ENCODE measurements at places on chromosomes 13 and 19. TPM values are rescaled to one million over a fixed set of nuclear protein-coding genes. Genes with fewer than 3 reads are reported as not detected.

- no peak for DNase-seq
These were observed 1.2 kb downstream of the CIRBP start for GRCh38 chr19:1270213-1270853.

DNA sequence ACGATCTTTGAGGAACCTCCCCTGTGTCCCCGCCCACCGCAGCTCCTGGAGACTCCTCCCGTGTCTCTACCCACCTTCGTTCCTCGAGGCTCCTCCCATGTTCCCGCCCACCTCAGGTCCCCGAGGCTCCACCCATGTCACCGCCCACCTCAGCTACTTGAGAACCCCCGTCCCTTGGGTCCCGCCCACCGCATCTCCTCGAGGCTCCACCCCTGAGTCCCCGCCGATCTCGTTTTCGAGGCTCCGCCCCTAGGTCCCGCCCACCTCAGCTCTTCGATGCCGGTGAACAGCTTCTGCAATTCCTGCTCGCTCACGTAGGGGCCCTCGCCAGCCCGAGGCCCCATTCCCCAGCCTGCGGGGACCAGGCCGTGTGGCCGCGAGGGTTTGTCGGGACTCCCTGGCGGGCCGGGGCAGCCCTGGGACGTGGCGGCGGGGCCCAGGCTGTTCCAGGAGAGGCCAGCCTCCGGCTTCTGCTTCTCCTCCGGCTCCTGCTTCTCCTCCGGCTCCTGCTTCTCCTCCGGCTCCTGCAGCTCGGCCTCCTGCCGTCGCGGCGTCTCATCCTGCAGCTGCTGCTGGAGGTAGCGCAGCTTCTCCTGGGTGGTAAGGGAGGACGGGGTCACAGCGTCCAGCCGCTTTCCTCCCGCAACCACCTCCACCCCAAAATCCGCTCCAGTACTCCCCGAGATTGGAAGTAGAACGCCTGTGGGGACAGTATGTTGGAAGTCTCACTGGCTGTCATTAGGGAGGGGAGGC lies 16.7 kb downstream of the TSKS start:
- DNase-seq, result no peak

DNA sequence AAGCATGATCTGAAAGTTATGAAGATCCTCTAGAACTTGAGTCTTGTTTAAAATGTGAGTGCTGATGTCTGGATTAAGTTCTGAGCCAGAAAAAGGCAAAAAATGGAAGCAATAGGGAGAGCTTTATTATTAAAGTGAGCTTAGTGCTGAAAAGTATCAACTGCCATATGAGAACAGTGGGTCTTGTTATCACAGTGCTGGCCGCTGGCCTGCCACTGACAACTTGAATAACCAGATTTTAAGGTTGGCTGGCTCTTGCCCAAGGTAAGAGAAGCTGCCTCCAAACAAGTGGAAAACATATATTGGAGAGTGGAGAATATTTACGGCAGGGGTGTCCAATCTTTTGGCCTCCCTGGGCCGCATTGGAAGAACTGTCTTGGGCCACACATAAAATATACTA lies 33.9 kb downstream of the NUFIP1 start:
- DNase-seq, result no peak

DNA sequence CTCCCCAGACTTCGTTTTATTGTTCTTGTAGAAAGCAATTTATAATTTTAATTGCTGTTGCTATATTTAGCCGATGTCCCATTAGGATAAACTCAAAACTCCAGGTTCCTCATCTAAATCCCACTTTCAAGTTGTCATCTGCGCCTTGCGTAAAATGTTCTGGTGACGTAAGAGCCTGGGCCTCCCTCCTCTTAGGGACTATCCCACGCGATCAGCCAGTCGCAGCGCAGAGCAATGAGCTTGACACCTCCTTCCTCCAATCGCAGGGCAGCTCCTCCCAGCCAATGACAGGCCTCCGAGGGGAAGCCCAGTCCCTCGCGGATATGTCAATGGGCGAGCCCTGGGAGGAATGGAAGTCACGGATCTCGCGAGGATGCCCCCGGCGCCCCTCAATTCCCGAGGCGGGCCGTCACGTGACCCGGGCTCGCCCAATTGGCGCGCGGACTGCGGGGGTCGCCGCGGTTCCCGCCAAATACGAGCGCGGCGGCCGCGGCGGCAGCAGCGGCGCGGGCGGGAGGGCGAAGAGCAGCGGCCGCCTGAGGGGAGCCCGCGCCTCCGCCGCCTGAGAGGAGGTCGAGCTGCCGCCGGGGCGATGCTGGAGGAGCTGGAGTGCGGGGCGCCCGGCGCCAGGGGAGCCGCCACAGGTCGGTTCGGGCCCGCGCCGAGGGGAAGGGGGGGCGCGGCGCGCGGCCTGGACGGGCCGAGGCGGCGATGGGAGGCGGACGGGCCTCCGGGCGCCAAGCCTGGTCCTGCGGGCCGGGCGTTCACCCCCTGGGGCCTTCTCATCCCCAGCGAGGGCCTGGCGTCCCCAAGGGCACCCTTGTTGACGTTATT lies at the start of gene CHAF1A:
Gene CHAF1A (plus strand): TSS at position 470 of the 834 bp plus-strand sequence. CDS start 123 bp downstream, at position 593.
- DNase-seq, result peak; percentile 97

- DNase-seq, result no peak
These were observed 42.8 kb downstream of the RNF6 start for GRCh38 chr13:26179344-26179743.

- DNase-seq, result no peak
These were observed 9.9 kb upstream of the RCBTB2 start for GRCh38 chr13:48542581-48543341.

DNA sequence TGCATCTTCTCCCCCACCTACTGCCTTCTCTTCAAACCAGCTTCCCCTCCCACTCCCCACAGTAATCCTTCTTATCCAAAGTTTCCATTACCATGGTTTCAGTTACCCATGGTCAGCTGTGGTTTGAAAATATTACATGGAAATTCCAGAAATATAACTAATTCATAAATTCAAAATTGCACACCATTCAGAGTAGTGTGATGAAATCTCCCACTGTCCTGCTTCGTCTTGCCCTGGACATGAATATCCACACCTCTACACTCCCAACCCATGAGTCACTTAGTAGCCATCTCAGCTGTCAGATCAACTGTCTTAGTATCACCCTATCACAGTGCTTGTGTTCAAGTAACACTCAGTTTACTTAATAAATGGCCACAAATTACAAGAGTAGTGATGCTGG lies 3.8 kb upstream of the KCTD12 start:
- DNase-seq, result no peak

DNA sequence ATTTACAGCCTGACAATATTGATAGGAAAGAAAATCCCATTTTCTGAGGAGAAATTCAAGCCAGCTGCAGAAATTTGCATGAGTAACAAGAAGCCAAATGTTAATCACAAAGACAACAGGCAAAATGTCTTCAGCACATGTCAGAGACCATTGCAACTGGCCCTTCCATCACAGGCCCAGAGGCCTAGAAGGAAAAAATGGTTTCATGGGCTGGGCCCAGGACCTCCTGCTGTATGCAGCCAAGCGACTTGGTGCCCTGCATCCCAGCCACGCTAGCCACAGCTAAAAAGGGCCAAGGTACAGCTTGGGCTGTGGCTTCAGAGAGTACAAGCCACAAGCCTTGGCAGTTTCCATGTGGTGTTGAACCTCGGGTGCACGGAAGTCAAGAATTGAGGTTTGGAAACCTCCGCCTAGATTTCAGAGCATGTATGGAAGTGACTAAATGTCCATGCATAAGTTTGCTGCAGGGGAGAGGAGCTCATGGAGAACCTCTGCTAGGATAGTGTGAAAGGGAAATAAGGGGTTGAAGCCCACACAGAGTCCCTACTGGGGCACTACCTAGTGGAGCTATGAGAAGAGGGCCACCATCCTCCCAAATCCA lies 1474.0 kb downstream of the PCDH9 start:
- DNase-seq, result no peak

- no peak for DNase-seq
These were observed 16.2 kb downstream of the NUFIP1 start for GRCh38 chr13:44972956-44973581.

- DNase-seq, result no peak
These were observed 68.1 kb downstream of the ABCC4 start for GRCh38 chr13:95233026-95233635.

DNA sequence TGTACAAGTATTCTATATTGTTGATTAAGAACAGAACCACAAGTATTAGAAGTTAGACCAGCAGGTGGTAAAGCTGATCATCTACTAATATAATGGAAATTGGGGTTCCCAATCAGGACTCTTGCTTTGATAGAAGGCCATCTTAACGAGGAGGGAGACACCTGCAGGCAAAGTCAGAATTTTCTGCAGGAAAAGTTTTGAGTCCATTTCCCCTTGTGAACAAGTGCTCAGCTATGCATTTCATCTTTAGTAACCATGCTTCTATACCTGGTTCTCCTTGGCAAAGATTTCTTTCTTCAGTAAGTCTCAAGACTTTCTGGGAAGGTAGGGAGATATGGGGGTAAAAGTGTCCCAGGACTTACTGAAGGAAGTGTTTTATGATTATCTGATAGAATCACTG lies 36.1 kb upstream of the USPL1 start:
- DNase-seq, result peak; percentile 61

DNA sequence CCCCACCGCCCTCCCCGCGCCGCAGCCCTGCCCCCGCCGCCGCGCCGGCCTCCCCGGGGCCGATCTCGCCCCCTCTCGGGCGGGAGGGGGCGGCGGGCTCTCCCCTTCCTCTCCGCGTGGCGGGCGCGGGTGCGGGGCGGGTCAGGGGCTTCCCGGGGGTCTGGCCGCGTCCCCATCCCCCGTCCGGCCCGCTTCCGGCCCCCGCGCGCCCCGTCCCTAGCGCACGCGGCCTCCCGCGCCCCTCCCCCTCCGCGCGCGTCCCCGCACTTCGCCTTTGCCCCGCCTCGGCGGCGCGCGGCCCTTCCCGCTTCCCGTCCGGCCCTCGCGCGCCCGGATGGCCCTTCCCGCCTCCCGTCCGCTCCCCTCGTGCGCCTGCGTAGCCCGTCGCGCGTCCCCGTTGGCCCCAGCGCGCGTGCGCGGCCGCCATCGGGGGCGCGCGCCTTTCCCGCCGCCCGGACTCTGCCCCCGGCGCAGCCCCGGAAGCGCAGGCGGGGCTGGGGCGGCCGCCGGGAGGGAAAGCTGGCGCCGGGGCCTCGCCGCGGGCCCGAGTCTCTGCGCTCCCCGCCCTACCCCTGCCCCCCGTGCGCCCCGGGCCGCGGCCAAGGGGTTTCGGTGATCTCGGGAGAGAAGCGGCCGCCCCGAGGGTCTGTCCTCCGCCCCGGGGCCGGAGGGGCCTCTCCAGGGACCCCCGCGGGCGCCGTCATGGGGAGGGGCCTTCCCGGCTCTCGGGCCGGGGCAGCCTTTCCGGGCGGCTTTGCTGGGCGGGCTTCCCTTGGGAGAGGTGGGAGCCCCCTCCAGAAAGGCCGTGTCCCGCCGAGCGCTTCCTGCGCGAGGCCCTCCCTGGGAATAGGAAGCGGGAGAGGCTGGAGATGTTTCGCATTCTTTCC lies 519 bp downstream of the PTBP1 start:
- DNase-seq, result peak; percentile 41

DNA sequence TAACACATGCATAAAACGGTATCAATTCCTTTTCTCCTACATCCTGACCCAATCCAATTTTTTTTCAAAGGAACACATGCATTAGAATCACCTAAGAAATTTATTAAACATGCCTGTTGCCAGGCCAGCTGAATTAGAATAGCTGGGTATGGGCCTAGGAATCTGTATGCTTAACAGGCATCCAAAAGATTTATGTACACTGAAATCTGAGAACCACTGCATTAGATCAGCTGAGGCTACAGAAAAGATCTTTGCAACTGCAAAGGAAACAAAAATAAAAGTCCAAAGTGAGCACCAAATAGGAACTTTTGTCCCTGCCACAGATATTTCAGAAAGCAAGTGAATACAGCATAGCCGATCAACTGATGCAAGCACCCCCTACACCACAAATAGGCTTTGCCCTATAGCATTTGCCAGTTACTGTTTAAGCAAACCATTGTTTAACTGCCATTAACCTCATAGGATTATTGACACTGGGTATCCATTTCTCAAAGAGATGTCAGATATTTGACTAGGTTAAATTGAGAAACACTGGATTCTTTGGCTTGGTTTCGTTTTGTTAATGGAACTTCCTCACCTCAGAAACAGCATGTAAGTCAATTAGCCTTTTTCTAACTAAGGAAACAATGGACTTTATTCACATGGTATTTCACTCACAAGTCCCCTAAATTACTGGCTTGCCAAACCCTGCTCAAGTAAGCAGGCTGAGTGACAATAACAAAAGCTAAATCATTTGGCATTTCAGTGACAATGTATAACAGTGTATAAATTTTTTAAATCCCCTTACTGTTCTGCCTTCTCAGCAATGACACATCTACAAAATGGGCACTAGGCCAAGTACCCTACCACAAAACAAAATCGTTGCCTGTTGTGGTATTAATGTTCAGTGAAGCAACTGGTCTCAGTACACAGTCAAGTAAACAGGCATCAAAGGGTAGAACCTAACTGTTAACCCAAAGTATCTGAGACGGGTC lies 67.8 kb downstream of the SUCLA2 start:
- no peak for DNase-seq

DNA sequence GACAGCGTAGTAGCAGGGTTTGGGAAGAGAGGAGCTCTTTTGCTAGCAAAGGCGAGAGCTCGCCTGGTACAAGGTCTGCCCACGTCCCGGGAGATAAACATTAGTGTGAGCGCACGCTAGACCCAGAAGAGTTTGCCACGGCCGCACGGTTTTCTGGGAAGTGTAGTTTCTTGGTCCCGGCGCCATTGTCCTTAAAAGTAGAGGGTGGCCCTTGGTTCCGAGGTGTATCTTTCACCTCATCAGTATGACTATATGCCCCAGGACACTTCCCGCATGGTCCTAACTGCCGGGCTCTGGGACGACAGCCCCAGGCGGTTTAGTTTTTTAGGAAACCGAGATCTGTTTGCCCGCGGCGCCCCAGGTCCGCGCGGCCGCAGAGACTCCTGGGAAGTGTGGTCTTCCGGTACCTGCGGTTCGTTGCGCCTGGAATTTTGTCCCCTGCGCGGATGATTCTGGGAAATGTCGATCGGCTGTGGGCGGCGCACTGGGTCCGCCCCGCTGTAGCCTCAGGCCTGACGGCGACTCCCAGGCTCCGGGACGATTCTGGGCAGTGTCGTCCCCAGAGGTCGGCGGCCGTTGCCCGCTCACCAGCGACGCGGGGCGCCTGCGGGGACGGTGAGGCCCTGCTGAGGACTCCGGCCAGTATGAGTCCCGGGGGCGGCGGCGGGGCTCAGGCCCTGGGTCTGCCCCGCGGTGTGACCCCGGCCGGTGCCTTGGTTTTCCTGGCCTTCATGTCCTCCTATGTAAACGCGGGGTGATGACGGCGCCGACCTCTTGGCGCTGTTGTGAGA lies at the start of gene ZNF181:
Gene ZNF181 (plus strand): TSS at position 498 of the 791 bp plus-strand sequence. CDS start 795 bp downstream, outside the sequence.
- DNase-seq, result peak; percentile 81

GRCh38 chr19:44141191-44142058 lies at the start of gene ZNF234:
ZNF234 (plus strand) TSS chr19:44141554; CDS start chr19:44144633, 3,079 bp downstream.
- peak; percentile 80 for DNase-seq

- DNase-seq, result no peak
These were observed 390.3 kb downstream of the TBC1D4 start for GRCh38 chr13:75091718-75092117.

VMAC gene
- total RNA-seq, result 5.9 TPM

PVR gene
- 5.6 TPM for total RNA-seq

HTR2A gene
- total RNA-seq, result 0.38 TPM

APOC4 gene
- not detected for total RNA-seq

LAIR2 gene
- total RNA-seq, result 3.2 TPM

OLFM2 gene
- 10.4 TPM for total RNA-seq

ZNRF4 gene
- not detected for total RNA-seq

GRIN3B gene
- total RNA-seq, result under 0.01 TPM

LILRB3 gene
- total RNA-seq, result 1.1 TPM

ISYNA1 gene
- 14.2 TPM for total RNA-seq

ATP7B gene
- 1.8 TPM for total RNA-seq

Measured in thymus (tissue), 14 donors.